IPS DF 19.7 (cell line): ENCODE measurements at places on chromosomes 7 and 10.

DNA sequence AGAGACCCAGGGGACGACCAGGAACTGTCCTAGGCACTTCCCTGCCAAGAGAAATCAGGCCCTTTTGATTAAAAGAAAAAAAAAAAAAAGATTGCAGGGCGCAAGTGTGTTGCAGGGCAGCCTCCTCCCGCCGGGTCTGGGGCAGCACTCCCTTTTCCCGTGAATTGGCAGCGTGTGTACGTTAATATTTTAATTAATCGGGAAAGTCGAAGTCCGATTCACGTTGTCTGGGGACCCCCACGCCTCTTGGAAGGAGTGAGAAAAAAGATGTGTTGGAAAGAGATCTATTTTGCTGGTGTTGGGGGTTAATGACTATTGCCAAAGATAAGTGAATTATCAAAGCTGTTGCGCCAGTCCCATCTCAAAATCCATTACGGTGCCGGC is 1.3 kb upstream of the EBF3 start:
- DNase-seq: no peak

DNA sequence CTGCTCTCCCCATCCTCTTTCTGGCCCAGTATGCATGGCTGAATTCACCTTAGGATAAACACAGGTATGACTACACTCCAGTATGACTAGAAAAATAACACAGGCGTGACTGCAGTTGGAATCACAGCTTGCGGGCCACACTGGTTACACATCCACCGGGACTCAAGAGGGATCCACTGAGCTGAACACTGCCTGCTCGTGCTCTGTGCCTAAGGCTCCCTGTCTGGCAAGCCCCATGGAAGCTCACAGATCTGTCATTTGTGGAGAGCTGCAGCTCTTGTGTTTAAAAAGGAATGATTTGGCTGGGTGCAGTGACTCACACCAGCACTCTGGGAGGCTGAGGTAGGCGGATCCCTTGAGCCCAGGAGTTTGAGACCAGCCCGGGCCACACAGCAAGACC is 26.8 kb downstream of the VOPP1 start:
- DNase-seq: no peak

DNA sequence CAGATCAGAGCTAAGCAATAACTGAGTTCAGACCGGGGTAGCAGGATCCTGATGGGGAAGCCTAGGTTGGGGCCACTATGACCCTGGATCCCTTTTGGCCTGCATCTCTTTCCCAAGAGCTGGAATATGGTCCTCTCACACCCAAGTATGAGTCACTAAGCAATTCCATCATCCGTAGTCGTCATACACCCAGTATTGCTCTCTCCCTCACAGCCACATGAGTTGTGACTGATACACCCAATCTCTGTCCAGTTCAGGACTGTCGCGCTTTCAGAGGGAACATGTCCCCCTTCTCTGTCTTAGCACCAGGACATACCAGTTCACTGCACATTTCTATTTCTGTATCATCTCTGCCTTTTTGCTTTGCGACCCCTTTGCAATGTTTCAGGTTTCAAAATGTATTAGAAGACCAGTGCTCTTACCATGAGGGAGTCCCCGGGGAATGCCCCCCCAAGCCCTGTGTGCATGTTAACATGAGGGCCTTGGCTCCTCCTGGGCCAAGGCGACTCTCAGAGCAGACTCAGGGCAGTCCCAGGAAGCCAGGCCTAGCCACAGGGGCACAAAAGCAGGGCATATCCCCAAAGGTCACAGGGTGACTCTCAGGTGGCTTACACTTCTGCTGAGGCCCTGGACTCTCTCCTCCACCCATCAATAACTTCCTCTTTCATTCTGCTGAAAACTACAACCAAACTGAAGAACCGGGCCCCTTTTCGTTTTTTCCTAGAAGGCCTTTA is 75.3 kb upstream of the SAMD8 start:
- DNase-seq: no peak

- DNase-seq: peak; percentile 23
Observed at GRCh38 chr10:89414146-89414878, at the start of gene IFIT5. Gene IFIT5, plus strand, starts transcription at chr10:89414568. Its CDS starts 231 bp downstream, at chr10:89414799.

- peak; percentile 59 for DNase-seq
Observed at GRCh38 chr10:43322769-43323168, 48.7 kb upstream of the FXYD4 start.

DNA sequence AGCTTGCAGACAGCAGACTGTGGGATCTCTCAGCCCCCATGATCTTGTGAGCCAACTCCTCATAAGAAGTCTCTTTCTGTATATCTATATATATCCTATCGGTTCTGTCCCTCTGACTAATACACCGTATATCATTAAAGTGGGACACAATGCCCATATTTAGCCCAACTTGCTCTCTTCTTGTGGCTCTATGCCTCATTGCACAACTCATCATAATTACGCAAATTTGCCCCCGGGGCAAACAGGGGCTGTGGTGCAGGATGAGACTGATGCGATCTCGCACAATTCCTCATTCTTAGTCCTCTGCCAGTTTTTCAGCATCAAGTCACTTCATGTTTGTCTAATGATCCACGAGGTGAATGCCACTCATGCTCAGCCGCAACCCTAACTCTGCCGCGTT is 183.2 kb downstream of the PRPF18 start:
- no peak for DNase-seq

GRCh38 chr10:48603421-48604038 is 1.3 kb downstream of the ARHGAP22 start:
- no peak for DNase-seq

DNA sequence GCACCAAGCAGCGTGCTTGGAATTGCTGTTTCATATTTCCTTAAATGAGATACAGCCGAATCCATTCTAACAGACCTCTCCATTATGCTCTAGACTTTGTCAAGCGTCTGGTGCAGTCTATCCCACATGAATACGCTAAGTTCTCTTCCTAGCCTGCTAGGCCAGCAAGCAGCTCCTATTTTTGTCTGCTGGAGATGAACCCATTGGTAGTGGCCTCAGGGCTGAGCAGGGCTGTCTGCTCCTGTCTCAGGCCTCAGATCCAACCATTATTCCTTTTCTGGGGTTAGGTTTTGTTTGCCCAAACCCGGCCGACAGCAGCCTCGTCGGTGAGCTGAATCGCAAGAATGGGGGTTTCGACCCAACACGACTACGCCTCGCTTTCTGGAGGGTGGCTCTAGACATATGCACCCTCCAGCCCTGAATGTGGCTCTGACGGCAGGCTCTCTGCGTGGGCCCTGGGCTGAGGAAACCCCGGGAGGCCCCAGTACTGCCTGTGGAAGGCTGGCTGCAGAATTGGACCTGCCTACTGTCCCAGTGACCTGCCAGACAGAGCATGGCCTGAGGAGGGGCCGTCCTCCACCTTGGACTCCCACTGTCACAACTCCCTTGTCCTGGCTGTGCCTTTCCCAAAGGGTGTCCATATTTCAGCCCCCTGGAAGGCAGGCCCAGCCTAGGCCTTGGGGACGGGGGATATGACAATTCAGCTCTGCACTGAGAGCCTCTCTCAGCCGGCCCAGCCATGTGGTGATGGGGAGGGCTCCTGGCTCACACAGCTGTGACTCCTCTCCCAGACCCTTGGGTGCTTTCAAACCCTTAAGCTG is 267.9 kb upstream of the TCERG1L start:
- no peak for DNase-seq

- no peak for DNase-seq
Observed at GRCh38 chr7:104816537-104816936, 197.5 kb upstream of the KMT2E start.

DNA sequence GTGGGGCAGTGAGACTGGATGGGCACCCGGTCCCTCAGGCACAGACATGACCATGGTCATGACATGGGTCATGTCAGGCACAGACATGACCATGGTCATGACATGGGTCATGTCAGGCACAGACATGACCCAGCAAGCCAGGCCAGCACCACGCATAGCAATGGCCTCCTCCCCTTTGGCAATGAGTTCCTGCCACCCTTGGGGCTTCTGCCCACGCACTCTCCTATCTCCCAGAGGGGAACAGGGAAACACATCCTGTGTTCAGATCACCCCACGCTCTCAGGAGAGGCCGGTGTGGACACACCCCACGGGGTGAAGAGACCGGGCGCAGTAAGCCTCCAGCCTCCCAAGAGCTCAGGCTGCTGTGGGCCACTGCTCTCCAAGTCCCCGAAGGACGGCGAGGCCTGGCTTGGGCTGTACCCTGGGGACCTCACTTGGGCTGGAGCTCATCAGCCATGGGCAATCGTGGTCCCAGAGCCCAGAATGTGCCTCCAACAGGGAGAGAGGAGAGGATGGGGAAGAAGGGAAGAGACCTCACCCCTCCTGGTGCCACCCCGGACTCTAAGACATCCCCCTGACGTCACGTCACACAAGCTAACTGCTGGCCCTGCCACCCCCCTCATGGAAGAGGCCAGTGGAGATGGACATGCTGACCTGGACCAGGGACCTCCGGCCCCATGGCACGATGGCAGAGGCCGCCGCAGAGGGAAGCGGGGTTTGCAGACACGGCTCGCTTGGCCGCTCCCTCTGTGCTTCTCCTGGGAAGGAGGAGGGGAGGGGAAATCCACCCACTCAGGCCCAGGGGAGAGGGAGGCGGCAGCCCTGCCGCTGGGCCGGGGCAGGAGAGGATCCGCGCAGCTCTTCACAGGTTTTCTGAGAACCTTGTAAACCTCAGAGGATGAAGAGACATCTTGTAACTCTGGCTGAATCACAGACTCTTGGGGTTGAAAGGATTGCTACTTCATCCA is 269.6 kb downstream of the ELFN1 start:
- no peak for DNase-seq

GRCh38 chr7:43439631-43440401 is 143.1 kb upstream of the STK17A start:
- peak; percentile 50 for DNase-seq

DNA sequence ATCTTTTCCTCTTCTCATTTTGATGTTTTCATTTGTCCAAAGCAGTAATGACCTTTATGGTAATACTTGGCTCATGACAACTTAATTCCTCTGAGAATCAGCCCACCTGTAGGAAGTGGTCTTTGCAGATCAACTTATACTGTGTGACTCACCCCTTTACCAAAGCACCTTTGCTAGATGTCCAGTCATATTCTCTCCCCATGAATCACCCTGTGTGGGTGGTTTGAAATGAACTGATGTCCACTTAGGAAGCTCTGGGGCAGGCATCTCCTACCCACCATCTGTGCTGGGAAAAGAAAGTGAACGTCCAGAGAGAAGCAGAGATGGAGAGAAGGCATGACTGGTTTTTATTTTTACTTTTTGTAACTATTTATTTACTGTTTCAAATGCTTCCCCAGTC is 410.3 kb downstream of the KIF20B start:
- no peak for DNase-seq

- DNase-seq: no peak
Observed at GRCh38 chr10:104259999-104260774, 5.5 kb downstream of the GSTO1 start.

- DNase-seq: no peak
Observed at GRCh38 chr10:11168423-11169090, 150.9 kb downstream of the CELF2 start.

DNA sequence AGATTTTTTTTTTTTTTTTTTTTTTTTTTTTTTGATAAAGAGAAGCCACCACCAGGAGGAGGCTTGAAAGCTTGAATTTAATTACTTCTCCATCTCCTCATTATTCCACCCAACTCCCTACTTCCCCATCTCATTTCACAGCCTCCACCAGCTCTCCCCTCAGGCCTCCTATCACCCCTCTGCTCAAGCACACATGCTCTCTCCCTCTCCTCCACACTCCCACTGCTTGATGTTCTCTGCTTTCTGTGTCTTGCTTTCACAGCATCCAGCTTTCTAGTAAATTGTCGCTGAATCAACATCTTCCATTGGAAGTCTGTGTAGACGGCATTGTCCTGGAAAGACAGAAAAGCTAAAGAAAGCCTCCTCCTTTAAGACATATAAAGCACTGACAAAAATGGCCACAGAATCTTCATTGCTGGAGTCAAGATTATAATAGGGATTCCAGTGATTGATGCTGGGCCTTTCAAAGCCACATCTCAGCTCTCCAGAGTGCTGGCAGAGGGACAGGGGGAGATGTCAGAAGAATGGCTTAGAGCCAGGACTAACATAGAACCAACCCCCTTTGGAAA is 58.3 kb downstream of the DOCK4 start:
- no peak for DNase-seq

DNA sequence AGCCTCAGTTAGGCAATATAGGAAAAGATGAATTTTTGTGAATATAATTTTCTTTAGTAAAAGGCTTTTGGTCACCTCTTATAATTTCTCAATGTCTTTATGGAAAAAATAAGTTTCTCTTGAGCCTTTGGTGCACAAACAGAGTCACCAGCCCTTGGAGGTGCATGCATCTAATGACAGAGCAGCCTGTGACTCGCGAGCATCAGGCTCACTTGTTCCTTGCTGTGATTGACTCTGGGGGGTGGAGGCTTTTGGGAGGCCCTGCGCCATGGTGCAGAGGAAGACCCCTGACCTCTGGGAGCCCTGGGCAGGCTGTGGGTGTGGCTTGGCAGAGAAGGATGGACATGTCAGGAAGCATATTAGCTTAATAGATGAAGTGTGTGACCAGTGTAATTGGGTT is 60.2 kb downstream of the FIGNL1 start:
- no peak for DNase-seq

- no peak for DNase-seq
Observed at GRCh38 chr7:91869661-91870060, 10.8 kb downstream of the MTERF1 start.

GRCh38 chr10:118841881-118842605 is 87.3 kb upstream of the CACUL1 start:
- DNase-seq: no peak

- no peak for DNase-seq
Observed at GRCh38 chr10:87630171-87630570, 29.5 kb upstream of the PAPSS2 start.

GRCh38 chr10:3750006-3750816 is 34.8 kb downstream of the KLF6 start:
- DNase-seq: no peak

- no peak for DNase-seq
Observed at GRCh38 chr7:151208253-151208862, 1.9 kb downstream of the H2BK1 start.

DNA sequence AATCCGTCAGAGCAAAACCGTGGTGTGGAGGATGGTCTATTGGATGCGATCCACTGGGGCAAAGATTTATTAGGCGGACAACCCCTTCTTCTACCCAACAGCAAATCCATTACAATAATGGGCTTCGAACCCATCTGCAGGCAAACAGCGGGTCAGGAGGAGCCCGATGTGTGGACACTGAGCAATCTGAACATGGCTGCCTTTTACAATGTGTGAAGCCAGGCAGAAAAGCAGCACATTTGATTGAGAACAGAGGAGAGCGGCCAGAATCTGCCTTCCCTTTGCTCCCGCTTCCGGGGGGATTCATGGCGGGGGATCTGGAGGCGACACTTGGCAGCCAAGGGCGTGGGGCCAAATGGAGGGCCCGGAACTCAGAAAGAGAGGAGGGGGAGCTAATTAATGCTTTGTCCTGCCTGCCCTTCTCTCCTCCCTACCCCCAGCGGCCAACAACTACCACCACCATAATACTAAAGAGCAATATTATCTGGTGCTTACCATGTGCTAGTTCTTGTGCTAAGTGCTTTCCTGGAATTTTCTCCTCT is 133.0 kb downstream of the EMX2 start:
- no peak for DNase-seq

DNA sequence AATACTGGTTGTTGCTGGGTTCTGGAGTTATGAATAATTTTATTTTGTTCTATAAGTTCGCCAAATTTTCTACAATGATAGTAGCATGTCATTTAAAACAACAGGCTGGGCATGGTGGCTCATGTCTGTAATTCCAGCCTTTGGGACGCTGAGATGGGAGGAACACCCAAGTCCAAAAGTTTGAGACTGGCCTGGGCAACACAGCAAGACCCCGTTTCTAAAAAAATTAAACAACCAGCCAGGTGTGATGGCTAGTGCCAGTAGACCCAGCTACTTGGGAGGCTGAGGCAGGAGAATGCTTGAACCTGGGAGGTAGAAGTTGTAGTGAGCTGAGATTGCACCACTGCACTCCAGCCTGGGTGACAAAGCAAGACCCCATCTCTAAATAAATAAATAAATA is 347.7 kb downstream of the PARD3 start:
- no peak for DNase-seq
